ENCODE measurements at places on chromosomes 3 and 15. TPM values are rescaled to one million over a fixed set of nuclear protein-coding genes. Genes with fewer than 3 reads are reported as not detected.

Gene RARB
- total RNA-seq = 4.8 TPM

Gene FOXB1
- not detected for total RNA-seq

Gene PLD1
- total RNA-seq = 15.9 TPM

GRCh38 chr3:18112674-18113375 is 312.3 kb downstream of the SATB1 start:
- no peak for DNase-seq

DNA sequence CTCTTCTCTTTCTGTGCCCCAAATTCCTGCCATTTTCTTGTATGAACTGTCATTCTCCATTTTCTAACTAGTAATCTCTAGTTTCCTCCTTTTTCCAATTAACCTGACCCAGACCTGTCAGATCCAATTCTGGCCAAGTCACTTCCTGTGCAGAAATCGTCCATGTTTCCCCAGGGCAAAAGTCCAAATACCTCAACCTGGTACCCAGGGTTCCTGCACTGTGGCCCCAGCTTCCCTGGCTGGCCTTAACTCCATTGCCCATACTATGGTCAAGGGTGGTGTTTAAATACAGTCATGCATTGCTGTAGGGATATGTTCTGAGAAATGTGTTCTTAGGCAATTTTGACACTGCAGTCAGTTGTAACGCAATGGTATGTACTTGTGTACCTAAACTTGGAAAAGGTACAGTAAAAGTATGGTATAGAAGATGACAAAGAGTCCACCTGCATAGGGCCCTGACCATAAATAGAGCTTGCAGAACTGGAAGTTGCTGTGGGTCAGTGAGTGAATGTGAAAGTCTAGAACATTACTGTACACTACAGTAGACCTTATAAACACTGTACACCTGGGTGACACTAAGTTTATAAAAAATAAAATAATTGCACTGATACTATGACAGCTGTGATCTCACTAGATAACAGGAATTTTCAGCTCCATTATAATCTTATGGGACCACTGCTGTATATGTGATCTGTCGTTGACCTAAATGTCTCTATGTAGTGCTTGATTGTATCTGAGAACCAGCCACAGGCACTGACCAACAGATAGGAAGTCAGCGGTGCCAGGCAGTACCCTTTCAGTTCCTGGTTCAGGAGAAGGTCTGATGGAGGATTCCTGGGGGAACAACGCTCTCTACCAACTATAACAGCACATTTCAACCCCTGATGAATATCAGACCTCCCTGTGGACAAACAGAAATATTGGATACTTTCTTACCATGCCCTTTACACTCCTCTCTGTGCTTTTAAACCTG is 336.1 kb upstream of the PROK2 start:
- DNase-seq = no peak

GRCh38 chr15:45402955-45403877 is 24.9 kb upstream of the GATM start:
- DNase-seq = no peak

- no peak for DNase-seq
These were observed 126.0 kb downstream of the IL5RA start for GRCh38 chr3:2984005-2984830.

DNA sequence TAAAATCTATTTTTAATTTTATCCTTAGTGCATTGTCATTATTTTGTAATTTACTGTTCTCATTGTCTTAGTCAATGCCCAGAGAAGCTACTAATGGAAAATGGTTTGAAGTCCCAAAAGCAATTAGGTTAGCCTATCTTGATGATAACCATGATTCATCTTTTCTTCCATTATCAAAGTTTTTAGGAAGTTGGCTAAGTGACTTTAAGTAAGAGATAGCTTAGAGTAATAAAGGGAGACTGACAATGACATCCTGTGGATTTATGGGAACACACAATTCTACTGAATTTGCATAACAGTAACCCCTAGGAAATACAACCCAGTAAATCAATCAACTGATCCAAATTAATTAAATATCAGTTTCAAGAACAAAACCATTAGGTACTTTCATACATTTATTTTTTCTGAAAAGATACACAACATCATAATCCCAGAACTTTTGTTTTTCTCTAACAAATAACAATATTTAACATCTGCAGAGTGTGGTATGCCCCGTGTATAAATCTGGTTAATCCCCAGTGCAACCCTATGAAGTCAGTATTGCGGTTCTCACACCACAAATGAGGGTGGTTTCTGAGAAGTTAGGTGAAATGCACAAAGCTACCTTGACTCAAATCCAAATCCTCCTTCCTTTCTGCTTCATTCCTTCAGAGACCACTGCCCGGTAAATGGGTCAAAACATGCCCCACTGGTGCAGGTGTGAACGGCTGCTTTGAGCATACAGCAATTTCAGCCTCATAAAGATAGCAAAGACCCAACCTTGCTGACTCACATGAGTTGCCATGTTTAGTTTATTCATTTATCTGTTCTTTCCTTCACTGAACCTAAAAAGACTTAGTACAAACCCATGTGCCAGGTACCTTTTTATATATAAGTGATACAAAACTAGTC is 202.1 kb downstream of the TBL1XR1 start:
- no peak for DNase-seq
